ENCODE measurements at places on chromosomes 4 and X.

- no peak for DNase-seq
Observed at GRCh38 chr4:7658341-7659204, 223.8 kb upstream of the PSAPL1 start.

DNA sequence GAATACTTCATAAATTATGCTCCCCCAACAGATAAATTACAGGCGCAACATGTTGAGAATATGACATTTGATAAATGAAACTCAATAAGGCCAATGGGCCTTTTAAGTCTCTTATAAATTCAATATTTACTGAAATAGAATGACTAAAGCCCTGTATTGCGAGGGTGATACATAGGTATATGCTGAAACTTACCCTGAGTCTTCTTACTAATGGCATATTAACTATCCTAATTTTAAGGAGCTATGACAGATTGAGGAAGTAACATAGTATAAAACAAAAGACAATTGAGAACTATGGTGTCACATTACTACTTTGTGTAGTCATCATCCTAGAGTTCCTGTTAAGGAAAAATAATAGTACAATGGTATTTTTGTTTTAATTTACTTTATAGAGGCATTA is 440.7 kb downstream of the IL15 start:
- DNase-seq: no peak

- DNase-seq: no peak
Observed at GRCh38 chrX:134512566-134512965, 52.6 kb downstream of the HPRT1 start.

DNA sequence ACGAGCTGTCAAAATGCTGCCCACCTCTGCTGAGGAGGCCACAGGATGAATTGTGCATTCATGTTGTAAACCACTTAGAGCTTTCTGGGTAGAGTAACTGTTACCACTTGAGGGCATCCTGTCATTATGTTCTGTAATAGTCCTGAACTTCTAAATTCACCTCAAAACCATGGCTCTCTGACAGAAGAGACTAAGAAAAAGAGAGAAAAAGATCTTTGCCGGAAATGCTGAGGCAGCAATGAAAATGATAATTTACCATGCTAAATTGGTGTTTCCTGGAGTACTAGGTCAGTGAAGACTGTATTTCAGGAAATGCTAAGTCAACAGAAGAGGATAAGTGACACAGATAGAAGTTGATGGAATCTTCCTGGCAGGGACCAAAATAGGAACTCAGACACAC is 942.3 kb upstream of the SLIT2 start:
- DNase-seq: no peak

- DNase-seq: no peak
Observed at GRCh38 chr4:185287031-185287430, 77.6 kb downstream of the SNX25 start.

GRCh38 chr4:177862541-177863176 is 420.4 kb upstream of the AGA start:
- no peak for DNase-seq
